Gastrocnemius medialis (tissue), 4 donors: ENCODE measurements at places on chromosomes 5 and 9.

DNA sequence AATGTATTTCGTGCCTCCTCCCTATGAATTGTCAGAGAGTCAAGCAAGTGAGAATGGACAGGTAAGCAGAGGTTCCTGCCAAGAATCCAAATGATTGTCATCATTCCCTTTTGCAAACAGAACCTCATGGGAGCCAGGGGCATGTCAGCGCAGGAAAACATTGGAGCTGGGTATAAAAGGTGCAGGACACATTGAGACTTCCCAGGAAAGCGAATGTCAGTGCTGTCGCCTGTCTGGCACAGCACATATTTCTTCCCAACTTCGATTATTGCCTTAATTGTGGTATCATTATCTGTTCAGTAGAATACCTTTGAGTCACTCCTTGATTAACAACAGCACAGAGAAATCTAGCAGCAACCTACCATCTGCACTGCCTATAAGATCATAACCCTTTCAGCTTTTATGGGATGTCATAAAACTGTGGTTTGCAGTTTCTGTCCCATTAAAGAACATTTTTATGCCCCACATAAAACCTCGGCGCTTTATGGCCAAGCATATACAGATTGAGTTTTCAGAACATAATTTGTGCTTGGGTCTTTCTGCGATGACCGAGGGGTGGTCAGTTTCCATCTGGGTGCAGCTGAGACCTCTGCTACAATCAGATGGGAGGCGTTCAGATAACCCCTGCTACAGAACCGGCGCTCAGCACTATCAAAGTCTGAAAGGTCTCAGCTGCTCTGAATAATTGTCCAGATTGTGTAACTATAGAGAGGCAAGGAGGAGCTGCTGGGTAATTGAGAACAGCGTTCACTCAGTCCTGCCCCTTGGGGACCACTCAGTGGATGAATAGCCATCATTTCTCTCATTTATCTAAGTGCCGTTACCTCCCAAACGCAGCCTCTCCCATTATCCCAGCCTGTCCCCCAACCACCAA is 30.9 kb upstream of the WWC1 start:
- no peak for DNase-seq

DNA sequence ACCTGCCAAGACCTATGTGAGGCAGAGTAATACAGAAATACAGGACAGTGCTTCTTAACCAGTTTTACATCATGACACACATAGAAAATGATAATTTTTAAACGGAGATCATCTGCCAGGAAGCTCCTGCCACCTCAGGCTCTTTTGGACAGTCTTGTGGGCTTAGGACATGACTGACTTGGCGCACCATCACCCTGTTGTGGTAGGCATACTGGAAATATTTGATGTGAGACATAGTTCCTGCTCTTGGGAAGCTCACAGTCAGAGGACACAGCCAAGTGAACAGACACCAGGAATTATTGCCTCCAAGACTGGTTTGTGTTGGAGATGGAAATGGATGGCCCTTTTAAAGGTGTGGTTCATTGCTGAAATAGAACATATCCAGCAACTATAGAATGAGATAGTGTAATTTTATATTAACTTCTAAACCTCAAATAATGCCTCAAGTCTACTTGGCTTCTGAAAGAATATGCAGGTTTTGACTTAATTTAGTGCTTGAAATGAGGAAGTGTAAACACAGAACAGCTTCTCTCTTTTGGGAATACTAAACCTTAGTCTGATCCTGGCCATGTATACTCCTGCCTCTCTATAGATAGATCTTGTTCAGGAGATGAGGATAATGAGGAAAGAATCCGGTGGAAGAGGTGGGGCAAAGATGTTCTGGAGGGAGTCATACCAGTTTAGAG is 19.7 kb downstream of the CPEB4 start:
- DNase-seq: peak; percentile 43

GRCh38 chr5:127909066-127909465 is 174.5 kb upstream of the SLC12A2 start:
- DNase-seq: no peak

- no peak for DNase-seq
Observed at GRCh38 chr9:111068771-111069170, 30.5 kb upstream of the LPAR1 start.

- no peak for DNase-seq
Observed at GRCh38 chr9:130042406-130042884, 544 bp downstream of the FNBP1 start.

GRCh38 chr9:71608021-71608420 is 160.3 kb downstream of the CEMIP2 start:
- no peak for DNase-seq
